NCI-H2171 (cell line): ENCODE measurements at places on chromosomes 16 and 17.

DNA sequence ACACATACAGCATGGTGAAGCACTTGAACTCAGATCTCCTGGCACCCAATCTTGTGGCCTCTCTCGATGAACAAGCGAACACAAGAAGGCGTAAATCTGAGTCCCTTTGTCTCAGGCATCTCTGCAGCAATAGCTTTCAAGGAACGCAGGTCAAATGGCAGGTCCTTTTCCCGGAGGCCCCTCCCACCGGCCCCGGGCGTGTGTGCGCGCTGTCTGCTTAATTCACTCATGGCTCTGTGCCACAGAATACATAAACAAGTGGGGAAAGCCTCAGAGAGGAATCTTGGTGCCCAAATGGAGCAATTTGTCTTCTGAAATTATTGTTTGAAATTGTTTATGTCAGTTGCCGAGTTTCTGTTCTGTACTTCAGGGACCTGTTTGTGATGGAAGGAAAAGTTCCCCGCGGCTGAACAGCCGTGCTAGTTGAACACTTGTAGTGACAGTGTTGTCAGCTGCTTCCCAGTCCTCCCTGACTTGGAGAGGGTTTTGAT is 14.8 kb downstream of the MYOCD start:
- peak; percentile 18 for DNase-seq

- DNase-seq: no peak
Observed at GRCh38 chr17:45225964-45226530, 4.4 kb downstream of the FMNL1 start.

DNA sequence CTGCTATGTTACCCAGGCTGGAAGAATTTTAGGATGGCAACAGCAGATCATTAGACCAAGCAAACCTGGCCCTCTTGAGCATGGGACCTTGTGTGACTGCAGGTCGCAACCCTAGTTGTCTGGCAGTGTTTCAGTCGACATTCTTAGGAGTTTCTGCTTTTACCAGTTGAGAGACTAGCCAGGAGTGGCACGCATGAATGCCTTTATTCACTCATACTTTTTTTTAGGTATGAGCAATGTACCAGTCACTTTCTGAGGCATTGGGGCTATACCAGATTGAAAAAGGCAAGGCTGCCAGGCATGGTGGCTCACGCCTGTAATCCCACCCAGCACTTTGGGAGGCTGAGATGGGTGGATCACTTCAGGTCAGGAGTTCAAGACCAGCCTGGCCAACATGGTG is 28.2 kb upstream of the HAS3 start:
- no peak for DNase-seq

DNA sequence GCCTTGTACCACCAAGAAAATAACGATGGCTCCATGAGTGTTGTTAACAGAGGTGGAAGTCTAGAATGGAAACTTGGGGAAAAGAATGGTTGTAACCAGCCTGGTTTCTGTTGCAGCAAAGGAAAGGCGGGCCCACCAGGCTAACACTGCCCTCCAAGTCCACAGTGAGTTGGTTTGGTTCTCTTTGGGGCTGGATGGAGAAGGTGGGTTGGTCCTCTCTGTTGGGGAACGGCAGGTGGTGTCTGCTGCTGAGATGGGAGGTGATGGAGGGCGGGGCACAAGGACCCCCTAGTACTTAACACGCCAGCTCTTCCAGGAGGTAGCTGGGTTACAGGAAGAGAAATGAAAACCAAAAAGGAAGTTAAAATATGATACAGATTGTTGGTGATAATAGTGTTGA is 76.6 kb upstream of the PLCG2 start:
- no peak for DNase-seq

- DNase-seq: no peak
Observed at GRCh38 chr17:75756451-75757085, 8.4 kb downstream of the GALK1 start.

GRCh38 chr17:32449963-32450362 is 5.7 kb downstream of the PSMD11 start:
- DNase-seq: no peak

DNA sequence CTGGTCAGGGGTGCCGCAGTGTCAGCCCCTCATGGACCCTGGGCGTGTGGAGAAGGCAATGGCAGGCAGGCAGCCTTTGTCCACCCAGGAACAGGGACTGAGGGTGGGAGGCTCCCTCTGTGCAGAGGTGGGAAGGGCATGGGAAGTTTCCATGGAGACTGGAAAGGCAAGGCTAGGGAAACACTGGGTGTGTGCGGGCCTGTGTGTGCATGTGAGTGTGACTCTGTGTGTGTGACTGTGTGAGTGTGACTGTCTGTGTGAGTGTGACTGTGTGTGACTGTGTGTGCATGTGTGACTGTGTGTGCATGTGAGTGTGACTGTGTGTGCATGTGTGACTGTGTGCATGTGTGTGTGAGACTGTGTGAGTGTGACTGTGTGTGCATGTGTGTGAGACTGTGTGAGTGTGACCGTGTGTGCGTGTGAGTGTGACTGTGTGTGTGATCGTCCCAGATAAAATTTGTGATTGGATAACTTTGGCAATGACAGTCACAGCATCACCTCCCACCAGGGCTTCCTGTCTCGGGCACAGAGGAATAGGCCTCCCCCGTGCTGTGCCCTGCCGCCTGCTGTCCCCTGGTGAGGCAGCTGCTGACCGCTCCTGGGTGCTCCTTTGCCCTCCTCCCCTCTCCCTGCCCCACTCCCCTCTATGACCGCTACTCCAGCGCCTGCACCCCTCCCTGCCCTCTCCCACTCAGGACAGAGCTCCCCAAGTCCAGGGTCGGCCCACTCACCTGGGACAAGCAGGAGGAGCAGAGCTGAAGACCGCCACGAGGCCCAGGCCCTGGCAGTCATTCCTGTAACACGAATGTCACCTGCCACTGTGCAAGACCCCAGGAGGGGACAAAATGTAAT is 698 bp downstream of the CD300C start:
- DNase-seq: no peak

DNA sequence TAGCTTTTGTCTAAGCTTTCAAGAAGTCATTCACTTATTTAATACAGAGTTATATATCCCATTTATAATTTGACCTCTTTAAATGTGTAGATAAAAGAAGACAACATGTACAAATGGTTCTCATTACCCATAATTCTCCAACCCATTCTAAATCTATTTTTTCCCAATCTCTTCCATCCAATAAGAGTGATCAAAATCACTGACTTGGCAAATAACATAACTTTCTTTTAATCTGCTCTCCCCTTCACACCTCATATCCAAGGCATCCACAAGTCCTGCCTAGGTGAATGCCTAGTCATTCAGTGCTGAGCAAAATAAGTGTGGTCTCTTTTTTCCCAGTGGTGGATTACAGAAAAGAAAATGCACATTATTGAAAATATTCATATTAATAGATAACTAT is 1231.1 kb downstream of the CDH11 start:
- DNase-seq: no peak

- peak; percentile 47 for DNase-seq
Observed at GRCh38 chr16:15493466-15494180, 59.2 kb downstream of the BMERB1 start.

DNA sequence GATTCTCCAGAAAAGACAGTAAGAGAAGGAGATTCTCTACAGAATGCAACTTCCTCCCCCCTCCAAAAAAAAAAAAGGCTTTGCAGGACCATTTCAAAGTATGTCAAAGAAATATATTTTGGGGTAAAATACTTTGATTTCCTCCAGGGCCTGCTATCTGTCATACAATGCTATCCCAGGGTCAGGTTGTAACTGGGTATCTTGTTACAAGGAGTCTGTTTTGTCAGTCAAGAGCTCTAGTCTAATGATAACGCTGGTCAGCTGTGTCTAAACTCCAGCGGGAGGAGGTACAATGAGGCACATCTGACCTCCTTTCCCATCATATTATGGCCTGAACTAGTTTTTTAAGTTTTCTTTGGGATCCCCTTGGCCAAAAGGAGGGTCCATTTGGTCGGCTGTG is 408.4 kb upstream of the CDH5 start:
- no peak for DNase-seq

DNA sequence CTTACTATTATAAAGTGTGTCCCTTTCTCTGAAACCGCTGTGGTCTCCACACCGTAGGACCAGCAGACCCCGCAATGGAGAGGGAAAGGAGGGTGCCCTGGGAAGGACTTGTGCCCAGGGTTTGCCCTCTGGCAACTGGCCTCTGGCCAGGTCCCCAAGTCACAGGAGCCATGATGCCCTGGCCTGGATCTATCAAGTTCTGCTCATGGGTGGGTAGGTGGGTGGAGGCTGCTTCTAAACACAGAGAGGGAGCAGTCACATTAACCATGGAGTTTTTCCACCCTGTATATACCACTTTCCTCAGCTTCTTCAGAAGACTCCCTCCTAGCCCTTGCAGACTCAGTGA is 9.4 kb upstream of the NEUROD2 start:
- no peak for DNase-seq

DNA sequence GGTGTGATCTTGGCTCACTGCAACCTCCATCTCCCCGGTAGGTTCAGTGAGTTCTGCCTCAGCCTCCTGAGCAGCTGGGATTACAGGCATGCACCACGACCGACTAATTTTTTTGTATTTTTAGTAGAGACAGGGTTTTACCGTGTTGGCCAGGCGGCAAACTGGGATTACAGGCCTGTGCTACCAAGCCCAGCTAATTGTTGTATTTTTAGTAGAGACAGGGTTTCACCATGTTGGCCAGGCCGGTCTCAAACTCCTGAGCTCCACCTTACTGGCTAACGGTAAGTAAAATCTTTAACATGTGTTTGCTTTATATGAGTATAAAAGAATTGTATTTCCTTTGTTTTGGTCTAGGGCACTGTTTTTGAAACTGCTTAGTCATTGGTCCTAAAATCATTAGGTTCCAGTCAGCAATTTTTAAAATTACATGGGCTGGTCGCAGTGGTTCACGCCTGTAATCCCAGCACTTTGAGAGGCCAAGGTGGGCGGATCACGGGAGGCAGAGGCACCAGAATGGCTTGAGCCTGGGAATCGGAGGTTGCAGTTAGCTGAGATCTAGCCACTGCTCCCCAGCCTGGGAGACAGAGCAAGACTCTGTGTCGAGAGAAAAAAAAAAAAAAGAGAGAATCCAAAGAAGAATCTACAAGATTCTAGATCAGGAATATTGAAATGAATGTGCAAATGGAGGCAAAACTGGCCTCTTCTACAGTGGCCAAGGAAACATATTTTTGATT is 3.6 kb downstream of the FLYWCH1 start:
- DNase-seq: no peak

GRCh38 chr17:6196355-6196754 is 126.2 kb downstream of the WSCD1 start:
- DNase-seq: no peak
